ENCODE measurements at places on chromosomes 2 and 18. TPM values are rescaled to one million over a fixed set of nuclear protein-coding genes. Genes with fewer than 3 reads are reported as not detected.

DNA sequence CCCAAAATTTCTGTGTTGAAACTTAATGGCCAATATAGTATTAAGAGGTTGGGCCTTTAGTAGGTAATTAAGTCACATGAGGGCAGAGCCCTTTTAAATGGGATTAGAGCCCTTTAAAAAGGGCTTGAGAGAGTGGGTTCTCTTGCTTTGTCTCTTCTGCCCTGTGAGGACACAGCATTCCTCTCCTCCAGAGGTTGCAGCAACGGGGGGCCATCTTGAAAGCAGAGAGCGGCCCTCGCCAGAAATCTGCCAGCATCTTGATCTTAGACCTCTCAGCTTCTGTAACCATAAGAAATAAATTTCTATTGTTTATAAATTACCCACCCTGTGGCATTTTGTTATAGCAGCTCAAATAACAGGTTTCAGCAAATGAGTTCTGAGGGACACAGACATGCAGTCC lies 305.0 kb upstream of the LRP1B start:
- no peak for DNase-seq

DNA sequence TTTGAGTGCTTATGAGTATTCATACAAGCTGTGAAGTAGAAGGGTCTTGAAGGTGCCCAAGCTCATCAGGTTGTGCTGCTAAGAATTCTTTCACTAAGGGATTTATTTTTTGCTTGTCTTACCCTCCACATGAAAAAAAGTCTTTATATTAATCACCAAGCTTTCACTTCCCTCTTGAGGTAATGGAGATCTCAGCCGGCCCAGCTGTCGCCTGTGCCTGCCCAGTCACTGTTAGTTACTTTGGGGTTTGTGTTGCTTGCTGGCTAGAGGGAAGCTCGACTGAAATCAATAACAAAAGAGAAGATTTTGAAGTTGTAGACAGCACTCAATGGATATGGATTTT lies 21.9 kb downstream of the MC2R start:
- DNase-seq = no peak

GRCh38 chr18:6239716-6240115 lies 175.0 kb downstream of the L3MBTL4 start:
- no peak for DNase-seq

ARHGAP25 gene
- 0.56 TPM for total RNA-seq

PID1 gene
- total RNA-seq = 2.5 TPM

ADCY3 gene
- total RNA-seq = 26.8 TPM

PLEK gene
- not detected for total RNA-seq
